ENCODE measurements at places on chromosomes 2 and 18.

DNA sequence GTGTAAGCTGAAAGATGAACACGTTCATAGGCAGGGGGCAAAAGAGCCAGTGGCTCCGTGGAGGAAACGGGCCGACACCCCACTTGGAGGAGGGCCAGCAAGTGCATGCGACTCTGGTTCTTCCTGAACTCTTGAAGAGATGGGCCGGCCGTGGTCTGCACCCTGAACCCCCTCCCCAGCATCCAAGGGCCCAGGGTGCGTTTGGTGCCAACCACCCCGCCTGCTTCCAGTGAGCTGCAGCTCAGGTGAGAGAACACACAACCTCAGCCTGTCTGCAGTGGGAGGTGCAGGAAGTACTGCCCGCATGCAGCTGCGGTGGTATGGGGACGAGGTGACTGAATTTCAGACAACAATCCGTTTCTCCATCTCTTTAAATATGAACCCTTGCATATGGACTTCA lies 58.9 kb downstream of the ADNP2 start:
- DNase-seq = no peak

DNA sequence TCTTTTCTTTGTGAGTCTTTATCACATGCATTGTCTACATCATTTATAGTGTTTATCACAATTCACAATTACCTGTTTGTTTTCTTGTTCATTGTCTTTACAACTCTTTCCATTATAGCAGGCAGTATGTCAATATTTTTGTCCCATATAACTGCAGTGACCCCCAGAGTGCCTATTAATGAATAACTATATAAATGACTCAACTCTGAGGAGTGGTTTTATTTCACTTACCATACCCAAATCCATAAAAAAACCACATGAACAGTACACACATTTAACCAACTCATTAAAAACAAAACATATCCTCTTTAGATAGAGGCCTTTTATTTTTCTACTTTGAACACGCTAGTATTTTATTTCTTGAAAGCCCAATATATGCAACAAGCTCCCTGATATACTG lies 1419.1 kb upstream of the NXPH2 start:
- DNase-seq = no peak

DNA sequence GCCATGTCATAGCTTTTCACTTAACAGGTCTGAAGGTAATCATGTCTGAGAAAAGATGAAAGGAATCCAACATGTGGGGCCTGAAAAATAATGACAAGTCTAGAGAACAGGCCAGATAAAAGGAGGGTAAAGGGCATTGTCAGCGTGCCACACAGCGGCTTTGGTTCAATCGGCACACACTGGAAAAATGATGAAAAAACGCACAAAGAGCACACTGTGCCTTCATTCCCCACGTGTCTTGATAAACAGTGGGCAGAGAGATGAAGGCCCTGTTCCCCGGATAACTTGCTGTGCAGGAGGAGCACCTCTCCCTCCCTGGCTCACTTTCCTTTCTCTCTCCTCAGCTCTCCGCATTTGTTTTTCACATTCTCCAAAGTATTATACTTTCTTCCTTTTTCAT lies 766.3 kb downstream of the TDRD15 start:
- DNase-seq = no peak

DNA sequence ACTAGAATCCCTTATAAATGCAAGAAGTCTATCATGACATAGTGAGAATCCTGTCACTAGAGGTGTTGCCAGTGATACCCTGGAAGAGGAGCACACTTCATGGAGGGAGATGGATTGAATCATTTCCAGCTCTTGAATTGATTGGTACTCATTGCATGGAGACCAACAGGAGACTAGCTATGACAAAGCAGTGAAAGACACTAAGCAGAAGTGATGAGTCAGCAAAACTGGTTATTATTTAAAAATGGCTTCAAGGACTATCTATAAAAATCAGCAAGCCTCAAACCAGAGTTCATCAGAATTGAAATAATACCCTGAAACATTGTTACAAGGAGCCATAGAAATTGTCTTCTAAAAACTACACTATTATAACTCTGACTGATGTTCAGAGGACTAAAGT lies 200.3 kb downstream of the PDE11A start:
- peak; percentile 16 for DNase-seq

- no peak for DNase-seq
Measured at GRCh38 chr2:106990297-106990696, 104.3 kb upstream of the ST6GAL2 start.

DNA sequence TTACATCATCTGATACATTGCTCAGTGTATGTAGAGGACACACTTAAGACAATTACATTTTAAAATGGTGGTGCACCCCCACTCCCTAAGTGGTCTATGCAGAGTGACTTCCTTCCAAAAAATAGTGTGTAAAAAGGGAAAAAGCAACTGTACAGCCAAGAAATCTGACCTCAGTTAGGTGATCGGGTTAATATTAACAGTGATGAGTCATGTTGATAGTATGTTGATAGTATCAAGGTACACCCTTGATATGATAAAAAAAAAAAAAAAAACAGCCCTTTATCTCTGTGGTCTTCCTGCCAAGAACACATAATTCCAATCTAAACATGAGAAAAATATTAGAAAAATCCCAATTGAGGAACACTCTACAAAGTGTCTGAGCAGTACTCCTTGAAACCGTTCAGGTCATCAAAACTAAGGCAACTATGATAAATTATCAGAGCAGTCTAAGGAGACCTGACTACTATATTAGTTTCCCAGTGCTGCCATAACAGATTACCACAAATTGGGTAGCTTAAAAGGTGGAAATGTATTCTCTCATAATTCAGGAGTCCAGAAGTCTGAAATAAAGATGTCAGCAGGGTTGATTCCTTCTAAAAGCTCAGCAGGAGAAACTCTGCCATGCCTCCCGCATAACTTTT lies 171.9 kb downstream of the ARHGAP28 start:
- no peak for DNase-seq

DNA sequence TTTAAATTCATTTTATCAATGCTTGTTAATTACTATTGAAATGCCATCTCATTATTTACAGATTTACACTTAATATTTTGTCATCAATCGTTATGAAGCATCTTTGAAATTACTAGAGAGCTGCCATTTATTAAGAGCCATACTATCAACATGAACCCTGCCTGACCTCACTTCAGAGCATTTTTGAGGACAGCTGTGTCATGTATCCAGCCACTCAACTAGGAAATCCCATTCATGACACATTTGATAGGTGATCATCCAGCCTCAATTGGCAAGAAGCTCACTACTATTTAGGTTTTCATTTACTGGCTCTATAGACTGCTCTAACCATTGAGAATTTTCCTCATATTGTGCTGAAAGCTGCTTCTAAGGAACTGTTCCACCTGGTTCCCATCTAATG lies 40.6 kb upstream of the TLK1 start:
- no peak for DNase-seq

- DNase-seq = no peak
Measured at GRCh38 chr2:145653553-145653952, 1133.6 kb upstream of the ZEB2 start.

All from OCI-M1 (cell line).